ENCODE measurements at places on chromosomes 1 and 21.
A peak's percentile ranks its signal among the peaks of the same experiment; 100 is the strongest.

- DNase-seq: no peak
Observed at GRCh38 chr1:155607708-155608107, 2.3 kb upstream of the MSTO1 start.

DNA sequence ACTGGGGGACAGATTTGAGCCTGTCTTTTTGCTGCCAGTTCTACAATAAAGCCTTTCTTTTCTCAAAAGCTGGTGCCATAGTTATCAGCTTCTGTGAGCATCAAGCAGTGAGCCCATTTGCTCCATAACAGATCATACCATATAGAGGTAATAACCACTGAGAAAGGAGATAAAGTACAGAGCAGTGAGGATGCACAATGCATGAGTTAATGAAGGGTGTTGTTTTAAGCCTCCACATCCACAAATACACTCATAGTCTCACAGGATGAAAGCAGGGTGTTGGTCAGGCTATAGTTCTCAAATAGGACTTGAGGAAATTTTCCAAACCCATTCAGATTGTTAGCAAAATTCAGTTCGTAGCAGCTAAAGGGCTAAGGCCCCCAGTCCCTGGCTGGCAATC, 25.6 kb upstream of the SLC35A3 start:
- no peak for DNase-seq

- DNase-seq: peak; percentile 79
Observed at GRCh38 chr1:9721606-9722377, 70.3 kb downstream of the PIK3CD start.

DNA sequence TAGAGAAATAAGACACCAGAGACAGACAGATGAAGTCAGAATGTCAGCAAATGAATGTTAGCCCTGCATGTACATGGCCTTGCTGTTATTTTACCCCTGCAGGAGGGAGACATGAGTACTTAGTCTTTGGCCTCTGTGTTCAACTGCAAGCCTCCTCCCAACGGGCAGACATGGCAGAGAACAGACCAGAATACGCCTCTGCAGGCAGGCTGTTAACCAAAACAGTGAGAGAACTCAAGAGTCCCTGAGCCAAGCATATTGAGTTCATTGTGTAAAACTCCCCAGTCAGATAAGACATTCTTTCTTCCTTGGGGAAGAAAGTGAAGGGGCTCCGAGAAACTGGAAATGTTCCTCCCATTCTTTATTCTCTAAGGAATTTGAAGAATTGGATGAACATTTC, 150.9 kb downstream of the PHTF1 start:
- DNase-seq: no peak

- peak; percentile 74 for DNase-seq
Observed at GRCh38 chr1:67760030-67760821, 73.0 kb downstream of the GNG12 start.

GRCh38 chr1:63742526-63742925, 31.3 kb upstream of the ROR1 start:
- no peak for DNase-seq

GRCh38 chr1:59597420-59598119, 217.2 kb upstream of the HOOK1 start:
- no peak for DNase-seq
